ENCODE measurements at places on chromosomes 6 and 20. TPM values are rescaled to one million over a fixed set of nuclear protein-coding genes. Genes with fewer than 3 reads are reported as not detected.

TTK gene
- 20.5 TPM for total RNA-seq

RRP36 gene
- total RNA-seq, result 78.6 TPM

OPRM1 gene
- not detected for total RNA-seq

FLRT3 gene
- total RNA-seq, result 2.2 TPM

FUCA2 gene
- 52.4 TPM for total RNA-seq

SPTLC3 gene
- total RNA-seq, result 0.13 TPM

ZNF831 gene
- not detected for total RNA-seq

CAPN11 gene
- not detected for total RNA-seq

ADGRF4 gene
- total RNA-seq, result 15.7 TPM

CALHM5 gene
- total RNA-seq, result 0.06 TPM

BTNL2 gene
- total RNA-seq, result not detected
